ENCODE measurements at places on chromosomes 5 and 9. TPM values are rescaled to one million over a fixed set of nuclear protein-coding genes. Genes with fewer than 3 reads are reported as not detected.

DNA sequence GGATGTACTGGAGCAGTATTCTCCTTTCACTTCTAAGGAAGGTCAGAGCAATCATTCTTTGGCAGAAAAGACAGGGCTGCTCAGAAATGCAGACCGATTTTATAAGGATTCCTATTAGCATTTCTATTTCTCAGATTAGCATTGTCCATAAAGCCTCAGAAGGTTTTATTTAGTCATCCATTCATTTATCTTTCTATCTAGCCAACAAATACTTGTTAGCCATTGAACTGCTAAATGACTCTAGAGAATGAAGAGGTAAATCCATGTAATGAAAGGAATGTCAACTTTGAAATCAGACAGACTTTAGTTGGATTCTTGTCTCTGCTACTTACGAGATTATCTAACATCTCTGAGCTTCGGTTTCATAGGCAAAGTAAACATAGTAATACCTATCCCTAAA is 165.2 kb downstream of the SLC25A46 start:
- H3K4me1 ChIP-seq: no peaks in the 10 kb centered on the region
- no peak for DNase-seq
- no peaks in the 10 kb centered on the region for H3K27me3 ChIP-seq
- H3K4me3 ChIP-seq: no peak overlapping the region
- no peaks in the 10 kb centered on the region for H3K36me3 ChIP-seq

GRCh38 chr9:75001719-75002421 is 26.2 kb downstream of the CARNMT1 start:
- H3K4me1 ChIP-seq: peaks cover 8% of the 10 kb centered on the region
- H3K4me3 ChIP-seq: no peak overlapping the region
- no peaks in the 10 kb centered on the region for H3K36me3 ChIP-seq
- H3K27ac ChIP-seq: no peak overlapping the region
- peak; percentile 36 for DNase-seq

DNA sequence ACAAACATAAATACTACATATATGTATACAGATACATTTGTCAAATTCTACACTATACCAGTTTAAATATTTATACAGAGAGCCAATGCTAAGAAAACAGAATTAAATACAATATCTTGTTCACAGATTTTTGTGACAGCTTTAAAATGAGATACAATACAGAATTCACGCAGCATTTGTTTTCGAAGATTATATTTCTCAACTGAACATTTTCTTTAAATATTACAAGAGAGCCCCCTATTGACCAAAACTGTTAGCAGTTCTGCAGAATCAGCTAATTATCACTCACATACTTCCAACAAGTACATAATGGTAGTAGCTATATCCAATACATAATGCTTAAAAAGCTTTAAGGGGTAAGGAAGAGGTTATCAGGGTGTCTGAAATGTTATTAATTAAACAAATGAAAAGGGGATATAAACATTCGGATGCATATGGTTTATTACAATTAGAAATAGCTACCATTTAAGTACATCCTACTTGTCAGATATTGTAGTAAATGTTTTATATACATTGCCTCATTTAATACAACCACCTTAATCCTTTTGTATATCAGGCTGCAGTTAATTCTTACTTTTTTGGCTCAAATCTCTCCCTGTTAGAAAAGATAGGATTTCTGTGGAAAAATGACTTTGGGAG is 31.7 kb downstream of the ZDHHC21 start:
- H3K27ac ChIP-seq: no peak overlapping the region
- no peak for DNase-seq
- H3K36me3 ChIP-seq: peaks cover 2% of the 10 kb centered on the region
- no peaks in the 10 kb centered on the region for H3K4me1 ChIP-seq

- no peaks in the 10 kb centered on the region for H3K27me3 ChIP-seq
- DNase-seq: no peak
- no peaks in the 10 kb centered on the region for H3K36me3 ChIP-seq
- H3K4me3 ChIP-seq: no peak overlapping the region
- H3K27ac ChIP-seq: no peak overlapping the region
Observed at GRCh38 chr5:40939753-40940152, 30.5 kb downstream of the C7 start.

- no peak overlapping the region for H3K4me3 ChIP-seq
- no peaks in the 10 kb centered on the region for H3K36me3 ChIP-seq
- no peak for DNase-seq
- no peaks in the 10 kb centered on the region for H3K4me1 ChIP-seq
Observed at GRCh38 chr5:135740475-135740874, 94.0 kb upstream of the SLC25A48 start.

DNA sequence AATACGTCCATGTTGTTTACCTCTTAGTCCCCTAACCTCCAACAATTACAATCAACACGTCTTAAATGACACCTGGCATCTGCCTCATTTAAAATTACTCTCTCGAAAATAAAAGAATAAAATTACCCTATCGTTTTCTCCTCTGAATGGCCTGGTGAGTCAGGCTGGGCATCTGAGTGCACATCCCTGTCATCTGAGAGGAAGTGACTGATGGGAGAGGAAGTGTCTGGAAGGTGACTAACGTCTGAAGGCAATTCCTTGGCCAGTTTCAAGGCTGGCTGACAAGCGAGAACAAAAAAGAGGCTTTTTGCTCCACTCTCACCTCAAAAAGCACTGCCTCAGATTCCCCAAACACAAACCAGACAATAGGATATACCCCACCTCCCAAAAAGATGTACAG is 57.7 kb downstream of the MAPKAP1 start:
- DNase-seq: no peak
- H3K4me1 ChIP-seq: peaks cover 68% of the 10 kb centered on the region
- no peak overlapping the region for H3K4me3 ChIP-seq
- peaks cover 3% of the 10 kb centered on the region for H3K36me3 ChIP-seq

GRCh38 chr9:137974746-137975526 is 97.4 kb downstream of the CACNA1B start:
- H3K4me3 ChIP-seq: no peak overlapping the region
- H3K27ac ChIP-seq: no peak overlapping the region
- no peaks in the 10 kb centered on the region for H3K36me3 ChIP-seq
- H3K27me3 ChIP-seq: no peaks in the 10 kb centered on the region
- no peaks in the 10 kb centered on the region for H3K4me1 ChIP-seq

DNA sequence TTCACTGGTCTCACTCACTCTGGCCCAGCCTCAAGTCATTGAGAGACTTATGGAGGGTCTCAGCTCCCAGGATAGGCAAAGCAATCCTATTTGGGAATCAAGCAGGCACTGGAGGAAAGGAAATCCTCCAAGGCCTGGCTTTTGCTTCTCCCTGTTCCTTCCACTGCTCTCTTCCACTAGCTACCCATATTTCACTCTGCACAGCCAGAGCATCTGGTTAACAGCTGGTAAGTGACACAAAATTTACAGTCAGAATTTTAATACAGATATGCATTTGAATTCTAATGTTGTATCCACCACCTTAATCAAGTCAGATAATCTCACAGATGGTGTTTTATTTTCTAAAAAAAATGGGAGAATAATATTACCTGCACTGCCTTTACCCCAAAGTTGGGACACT is 868 bp upstream of the C1QTNF2 start:
- DNase-seq: no peak
- H3K27me3 ChIP-seq: peaks cover 10% of the 10 kb centered on the region
- H3K4me3 ChIP-seq: no peak overlapping the region
- H3K27ac ChIP-seq: no peak overlapping the region
- no peaks in the 10 kb centered on the region for H3K36me3 ChIP-seq

DNA sequence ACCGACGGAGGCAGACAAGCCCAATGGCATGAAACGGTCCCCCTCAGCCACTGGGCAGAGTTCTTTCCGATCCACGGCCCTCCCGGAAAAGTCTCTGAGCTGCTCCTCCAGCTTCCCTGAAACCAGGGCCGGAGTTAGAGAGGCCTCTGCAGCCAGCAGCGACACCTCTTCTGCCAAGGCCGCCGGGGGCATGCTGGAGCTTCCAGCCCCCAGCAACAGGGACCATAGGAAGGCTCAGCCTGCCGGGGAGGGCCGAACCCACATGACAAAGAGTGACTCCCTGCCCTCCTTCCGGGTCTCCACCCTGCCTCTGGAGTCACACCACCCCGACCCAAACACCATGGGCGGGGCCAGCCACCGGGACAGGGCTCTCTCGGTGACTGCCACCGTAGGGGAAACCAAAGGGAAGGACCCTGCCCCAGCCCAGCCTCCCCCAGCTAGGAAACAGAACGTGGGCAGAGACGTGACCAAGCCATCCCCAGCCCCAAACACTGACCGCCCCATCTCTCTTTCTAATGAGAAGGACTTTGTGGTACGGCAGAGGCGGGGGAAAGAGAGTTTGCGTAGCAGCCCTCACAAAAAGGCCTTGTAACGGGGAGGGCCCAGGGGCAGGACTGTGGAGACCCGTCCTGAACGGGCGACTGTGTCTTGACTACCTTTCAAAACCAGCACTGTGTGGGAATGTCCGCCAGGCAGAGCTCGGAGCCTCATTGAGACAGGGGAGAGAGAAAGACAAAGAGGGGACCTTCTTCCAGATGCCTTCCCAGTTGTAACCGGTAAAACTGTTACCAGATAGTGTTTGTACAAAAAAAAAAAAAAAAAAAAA is 29.9 kb downstream of the CD180 start:
- no peak for DNase-seq
- peak overlapping the region; percentile 37 for H3K27ac ChIP-seq
- H3K4me1 ChIP-seq: peaks cover 8% of the 10 kb centered on the region

- no peaks in the 10 kb centered on the region for H3K27me3 ChIP-seq
- no peaks in the 10 kb centered on the region for H3K4me1 ChIP-seq
- no peak for DNase-seq
- H3K36me3 ChIP-seq: no peaks in the 10 kb centered on the region
- H3K27ac ChIP-seq: no peak overlapping the region
Observed at GRCh38 chr5:159343295-159344094, 13.2 kb upstream of the IL12B start.

- H3K4me1 ChIP-seq: peaks cover 11% of the 10 kb centered on the region
- peaks cover 1% of the 10 kb centered on the region for H3K27me3 ChIP-seq
- H3K27ac ChIP-seq: no peak overlapping the region
- H3K36me3 ChIP-seq: no peaks in the 10 kb centered on the region
- no peak overlapping the region for H3K4me3 ChIP-seq
- DNase-seq: no peak
Observed at GRCh38 chr9:112784020-112784785, 33.6 kb downstream of the SNX30 start.

DNA sequence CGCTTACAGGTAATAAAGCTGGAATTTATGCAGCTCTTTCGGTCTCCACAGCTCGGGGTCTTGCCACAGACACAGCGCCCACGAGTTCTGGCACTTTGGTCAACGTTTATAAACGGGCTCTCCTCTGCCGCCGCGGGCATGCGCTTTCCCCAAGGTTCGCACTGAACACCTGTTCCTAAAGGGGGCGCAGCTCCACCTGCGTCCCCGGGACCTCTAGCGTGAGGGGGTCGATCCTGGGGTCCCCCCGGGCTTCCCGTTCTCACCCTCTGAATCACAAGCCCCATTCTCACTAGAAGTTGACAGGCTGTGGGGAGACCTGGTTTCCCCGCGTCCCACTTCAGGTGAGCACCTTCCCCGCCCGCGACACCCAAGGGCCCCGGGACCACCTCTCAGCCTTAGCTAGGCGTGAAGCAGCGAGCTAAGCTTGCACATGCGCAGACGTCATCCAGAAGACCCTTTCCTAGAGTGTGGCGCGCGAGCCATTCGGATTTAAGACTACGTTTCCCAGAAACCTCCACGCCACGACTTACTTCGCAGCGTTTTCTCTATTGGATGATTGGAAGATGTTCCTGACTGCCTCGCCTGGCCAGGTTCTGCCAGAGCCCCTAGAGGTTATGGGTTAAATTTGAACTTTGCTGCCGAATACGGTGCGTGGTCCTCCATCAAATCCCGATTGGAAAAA is 21.3 kb upstream of the ZNF782 start:
- no peaks in the 10 kb centered on the region for H3K36me3 ChIP-seq
- peak overlapping the region; percentile 62 for H3K4me3 ChIP-seq
- no peaks in the 10 kb centered on the region for H3K27me3 ChIP-seq
- DNase-seq: peak; percentile 51
- H3K27ac ChIP-seq: peak overlapping the region; percentile 22

- no peak for DNase-seq
- no peak overlapping the region for H3K4me3 ChIP-seq
- no peaks in the 10 kb centered on the region for H3K36me3 ChIP-seq
- no peak overlapping the region for H3K27ac ChIP-seq
- H3K4me1 ChIP-seq: no peaks in the 10 kb centered on the region
Observed at GRCh38 chr5:39302472-39302871, 61.8 kb downstream of the C9 start.

DNA sequence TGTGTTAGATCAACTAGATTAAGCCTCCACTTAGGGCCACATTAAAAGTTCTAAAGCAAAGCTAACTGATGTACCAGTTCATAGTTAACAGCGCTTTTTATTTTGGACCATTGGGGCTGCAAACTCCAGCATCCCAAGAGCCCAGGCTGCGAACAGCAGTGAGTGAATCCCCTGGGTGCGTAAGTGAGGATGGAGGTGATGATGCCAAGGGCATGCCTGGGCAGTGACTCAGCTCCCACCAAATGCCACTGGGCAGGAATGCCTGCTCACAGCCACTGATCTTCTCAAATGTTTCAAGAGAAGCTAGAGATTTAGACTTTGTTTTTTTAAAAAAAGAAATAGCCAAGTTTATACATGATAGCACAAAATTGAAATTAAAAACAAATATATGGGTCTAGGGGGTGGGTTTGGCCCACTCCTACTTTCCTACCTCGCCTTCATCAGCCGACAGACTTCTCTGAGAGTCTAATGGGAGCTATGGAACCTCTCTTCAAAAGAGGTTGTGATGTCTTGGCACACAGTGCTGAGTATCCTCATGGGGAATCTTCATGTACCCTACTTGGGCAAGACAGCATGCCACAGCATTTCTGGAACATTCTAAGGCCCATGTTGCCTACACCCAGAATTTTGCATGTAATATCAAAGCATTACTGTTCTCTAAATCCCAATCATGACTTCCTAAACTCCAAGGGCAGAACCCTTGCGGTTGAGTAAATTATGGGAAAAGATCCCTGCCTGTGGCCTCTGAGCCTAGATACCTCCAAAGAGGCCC is 398.1 kb downstream of the EBF1 start:
- no peak overlapping the region for H3K4me3 ChIP-seq
- H3K27ac ChIP-seq: no peak overlapping the region
- peaks cover 2% of the 10 kb centered on the region for H3K36me3 ChIP-seq
- no peaks in the 10 kb centered on the region for H3K4me1 ChIP-seq
- no peak for DNase-seq
- H3K27me3 ChIP-seq: no peaks in the 10 kb centered on the region

- no peaks in the 10 kb centered on the region for H3K36me3 ChIP-seq
- no peak for DNase-seq
- no peaks in the 10 kb centered on the region for H3K4me1 ChIP-seq
- H3K27me3 ChIP-seq: no peaks in the 10 kb centered on the region
Observed at GRCh38 chr5:98175474-98175873, 598.0 kb upstream of the RGMB start.

TNFSF15 gene
- not detected for total RNA-seq

FOXD4L3 gene
- 0.11 TPM for total RNA-seq

BARHL1 gene
- not detected for total RNA-seq

TLX3 gene
- total RNA-seq: not detected

RNF224 gene
- total RNA-seq: not detected

TMC1 gene
- total RNA-seq: 0.23 TPM

WNT8A gene
- total RNA-seq: not detected

DMRT3 gene
- total RNA-seq: not detected

SPINK7 gene
- total RNA-seq: not detected

SUSD3 gene
- 39.8 TPM for total RNA-seq

Measured in GM12878 (cell line).